ENCODE measurements at places on chromosomes 16 and 17. TPM values are rescaled to one million over a fixed set of nuclear protein-coding genes. Genes with fewer than 3 reads are reported as not detected.

DNA sequence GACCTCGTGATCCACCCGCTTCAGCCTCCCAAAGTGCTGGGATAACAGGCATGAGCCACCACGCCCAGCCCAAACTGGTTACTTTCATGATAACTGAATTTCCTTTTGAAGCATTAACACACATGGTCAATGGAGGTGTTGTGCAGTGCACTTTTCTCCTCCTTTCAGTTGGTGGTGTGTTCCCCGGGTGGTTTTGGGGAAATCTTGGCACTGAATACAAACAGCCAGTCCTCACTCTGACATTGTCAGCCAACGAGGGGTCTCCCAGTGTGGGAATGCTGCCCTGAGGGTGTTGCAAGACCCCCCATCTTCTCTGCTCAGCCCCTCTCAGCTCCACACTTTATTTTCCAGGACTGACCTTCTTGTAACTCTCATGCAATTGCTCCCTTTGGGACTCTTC is 70.5 kb downstream of the SOX9 start:
- no peak for DNase-seq

The SLC13A2 gene
- not detected for total RNA-seq

GRCh38 chr17:49815761-49816281 is 27.3 kb downstream of the KAT7 start:
- DNase-seq, result no peak

GRCh38 chr16:71230122-71230845 is at the start of gene HYDIN:
Gene HYDIN (minus strand): TSS chr16:71230722. CDS start chr16:71186895, 43,827 bp downstream.
- peak; percentile 91 for DNase-seq

The PERCC1 gene
- not detected for total RNA-seq

GRCh38 chr16:83019963-83020362 is 393.2 kb downstream of the CDH13 start:
- DNase-seq, result no peak

- DNase-seq, result no peak
Observed at GRCh38 chr17:18959845-18960240, 7.9 kb downstream of the SLC5A10 start.

DNA sequence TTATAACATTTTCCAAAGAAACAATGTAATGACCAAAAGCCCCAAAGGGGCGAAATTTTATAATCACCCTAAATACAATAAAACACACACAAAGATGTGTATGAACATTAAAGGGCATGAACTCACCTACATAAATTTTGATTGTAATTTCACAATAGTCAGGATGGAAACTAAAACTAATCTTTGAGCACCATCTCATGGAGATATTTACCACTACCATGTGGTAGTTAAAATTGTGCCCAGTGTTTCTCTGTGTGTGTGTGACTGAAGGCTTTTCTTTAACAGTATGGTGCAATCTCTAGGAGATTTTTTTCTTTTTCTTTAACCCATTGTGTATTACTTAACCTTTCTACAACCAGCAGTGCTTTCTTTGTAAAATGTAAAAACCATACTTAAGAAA is 19.7 kb upstream of the MEIOC start:
- no peak for DNase-seq

The GNAO1 gene
- 0.69 TPM for total RNA-seq

DNA sequence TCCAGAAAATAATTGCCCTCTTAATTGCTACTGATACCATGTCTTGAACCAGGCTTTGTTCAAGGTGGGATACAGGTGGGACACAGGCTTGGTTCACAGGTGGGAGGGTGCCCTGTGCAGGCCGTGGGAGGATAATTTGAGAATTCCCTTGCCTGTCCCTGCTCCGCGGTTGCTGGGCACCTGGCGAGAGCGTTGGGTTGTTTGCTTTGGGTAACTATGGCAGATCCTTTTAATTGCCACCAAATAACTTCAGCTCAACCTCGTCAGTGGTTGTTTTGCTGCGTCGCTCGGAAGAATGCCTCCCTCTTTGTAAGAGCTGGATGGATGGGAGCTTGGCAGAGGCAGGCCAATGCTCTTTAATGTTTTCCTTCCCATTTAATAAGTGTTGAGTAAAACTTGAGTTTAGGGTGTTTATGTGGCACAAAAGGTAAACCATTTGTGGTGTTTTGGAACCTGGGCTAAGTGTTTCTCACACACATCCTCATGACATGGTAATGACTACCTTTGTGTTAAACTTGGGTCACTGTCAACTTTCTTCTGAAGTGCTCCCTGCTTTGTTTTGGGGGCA is 202.5 kb downstream of the MSI2 start:
- DNase-seq, result no peak
